ENCODE measurements at places on chromosomes 5 and 9.
A peak's percentile ranks its signal among the peaks of the same experiment; 100 is the strongest.

DNA sequence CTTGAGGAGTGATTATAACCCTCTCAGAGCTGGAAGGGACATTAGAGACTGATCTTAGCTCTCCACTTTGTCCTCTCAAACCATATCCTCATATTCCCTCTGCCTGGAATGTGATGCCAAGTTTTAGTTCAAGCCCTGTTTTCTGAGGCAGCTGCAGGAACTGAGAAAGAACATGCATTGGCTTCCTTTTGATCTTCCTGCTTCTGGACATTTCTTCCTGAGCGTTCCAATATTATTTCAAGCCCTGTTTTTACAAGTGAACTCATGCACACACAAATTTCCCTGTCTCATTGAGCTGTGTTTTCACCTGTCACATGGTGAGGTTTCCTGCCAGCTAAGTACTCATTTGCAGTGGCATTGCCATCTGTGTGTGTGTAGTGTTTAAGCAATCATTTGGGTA is 17.0 kb downstream of the FOCAD start:
- DNase-seq: no peak

DNA sequence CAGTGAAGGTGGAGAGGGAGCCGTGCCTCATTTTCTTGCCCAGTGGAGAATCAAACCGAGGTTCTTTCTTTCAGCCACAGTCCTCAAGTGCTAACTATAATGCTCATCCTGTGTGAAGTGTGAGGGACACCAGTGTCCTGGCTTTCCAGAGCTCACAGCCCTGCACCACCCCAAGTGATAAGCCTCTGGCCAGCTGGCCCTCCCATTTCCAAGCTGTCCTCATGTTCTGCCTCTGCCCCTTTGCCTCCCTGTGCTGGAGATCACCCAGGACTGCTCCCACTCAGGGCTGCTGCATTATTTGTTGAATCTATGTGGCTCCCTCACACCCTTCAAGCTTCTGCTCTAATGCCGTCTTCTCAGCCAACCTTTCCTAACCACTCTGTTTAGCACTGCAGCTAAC is 224.5 kb upstream of the TUT7 start:
- no peak for DNase-seq

DNA sequence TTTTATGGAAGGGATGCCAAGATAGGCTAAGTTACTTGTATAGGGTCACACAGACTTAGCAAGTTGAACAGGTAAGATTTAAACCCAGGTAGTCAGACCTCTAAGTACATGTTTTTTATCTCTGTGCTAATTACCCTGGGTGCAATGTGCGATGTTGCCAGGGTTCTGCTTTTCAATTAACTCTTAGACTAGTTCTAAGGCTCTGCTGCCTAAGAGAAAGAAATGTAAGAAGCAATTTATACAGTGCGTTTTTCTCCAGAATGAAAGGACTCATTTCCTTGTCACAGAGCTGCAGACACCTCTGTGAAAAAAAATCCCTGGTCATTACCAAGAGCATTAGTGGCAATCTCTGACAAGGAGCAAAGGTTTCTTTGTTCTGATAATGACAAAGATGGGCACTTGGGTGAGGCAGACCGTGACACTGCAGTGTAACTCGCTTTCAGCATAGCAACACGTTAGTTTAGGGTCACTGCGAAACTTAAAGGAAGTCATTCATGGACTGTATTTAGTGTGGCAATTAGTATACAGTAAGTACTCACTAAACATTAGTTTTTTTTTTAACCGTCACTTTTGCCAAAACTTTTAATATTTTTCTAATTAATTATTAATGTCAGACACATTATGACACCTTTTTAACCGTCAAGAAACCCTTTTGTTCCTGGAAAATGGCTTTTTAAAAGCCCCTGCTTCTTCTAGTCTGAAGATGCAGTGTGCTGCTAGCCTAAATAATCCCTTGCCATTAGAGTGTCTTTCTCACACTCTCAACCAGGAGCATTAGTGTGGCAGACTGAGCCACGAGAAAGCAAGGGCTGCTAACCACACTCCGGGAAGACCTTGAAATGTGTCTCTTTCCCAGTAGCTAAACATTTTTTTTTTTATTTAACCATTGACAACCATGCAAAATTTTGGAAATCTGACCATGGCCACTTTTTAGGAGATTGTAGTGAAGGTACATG is 520.0 kb upstream of the C9orf72 start:
- no peak for DNase-seq

DNA sequence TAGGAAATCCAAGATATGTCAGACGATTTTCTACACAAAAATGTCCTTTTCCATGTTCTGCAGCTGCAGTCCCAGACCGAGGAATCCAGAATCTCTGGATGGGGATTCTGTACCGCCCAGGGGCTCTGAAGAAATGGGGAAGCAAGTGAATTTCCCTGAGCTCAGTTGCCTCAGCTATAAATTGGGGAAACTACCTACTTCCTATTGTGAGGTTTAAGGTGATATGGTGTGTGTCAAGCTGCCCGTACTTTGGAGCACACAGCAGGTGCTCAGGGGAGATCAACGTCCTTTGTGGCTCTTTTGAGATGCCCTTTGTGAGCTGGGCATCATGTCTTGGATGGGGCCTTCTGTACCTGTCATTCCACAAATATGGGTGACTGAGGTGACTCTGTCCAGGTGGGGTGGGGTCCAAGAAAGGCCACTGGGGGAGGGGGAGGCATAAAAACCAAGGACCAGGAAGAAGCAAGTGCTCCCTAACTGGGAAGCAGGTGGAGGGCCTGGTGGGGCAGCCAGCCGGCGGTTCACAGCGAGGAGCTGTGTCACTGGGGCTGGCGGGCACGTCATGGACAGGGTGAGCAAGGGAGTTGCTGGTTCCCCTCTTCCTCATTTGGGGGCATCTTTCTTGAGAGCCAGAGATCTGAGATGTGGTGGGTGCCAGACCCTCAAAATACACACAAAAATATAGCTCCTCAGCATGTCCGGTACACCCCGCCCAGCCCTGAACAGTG is 116.0 kb downstream of the CRB2 start:
- DNase-seq: no peak

GRCh38 chr5:42089705-42090104 is 164.6 kb downstream of the FBXO4 start:
- no peak for DNase-seq

GRCh38 chr5:98624145-98624880 is 149.2 kb upstream of the RGMB start:
- DNase-seq: no peak

GRCh38 chr5:34898258-34898895 is 16.9 kb downstream of the RAD1 start:
- peak; percentile 68 for DNase-seq

- peak; percentile 75 for DNase-seq
Measured at GRCh38 chr5:40477856-40478546, 201.7 kb upstream of the PTGER4 start.

- no peak for DNase-seq
Measured at GRCh38 chr5:1520791-1521453, 2.8 kb downstream of the LPCAT1 start.

DNA sequence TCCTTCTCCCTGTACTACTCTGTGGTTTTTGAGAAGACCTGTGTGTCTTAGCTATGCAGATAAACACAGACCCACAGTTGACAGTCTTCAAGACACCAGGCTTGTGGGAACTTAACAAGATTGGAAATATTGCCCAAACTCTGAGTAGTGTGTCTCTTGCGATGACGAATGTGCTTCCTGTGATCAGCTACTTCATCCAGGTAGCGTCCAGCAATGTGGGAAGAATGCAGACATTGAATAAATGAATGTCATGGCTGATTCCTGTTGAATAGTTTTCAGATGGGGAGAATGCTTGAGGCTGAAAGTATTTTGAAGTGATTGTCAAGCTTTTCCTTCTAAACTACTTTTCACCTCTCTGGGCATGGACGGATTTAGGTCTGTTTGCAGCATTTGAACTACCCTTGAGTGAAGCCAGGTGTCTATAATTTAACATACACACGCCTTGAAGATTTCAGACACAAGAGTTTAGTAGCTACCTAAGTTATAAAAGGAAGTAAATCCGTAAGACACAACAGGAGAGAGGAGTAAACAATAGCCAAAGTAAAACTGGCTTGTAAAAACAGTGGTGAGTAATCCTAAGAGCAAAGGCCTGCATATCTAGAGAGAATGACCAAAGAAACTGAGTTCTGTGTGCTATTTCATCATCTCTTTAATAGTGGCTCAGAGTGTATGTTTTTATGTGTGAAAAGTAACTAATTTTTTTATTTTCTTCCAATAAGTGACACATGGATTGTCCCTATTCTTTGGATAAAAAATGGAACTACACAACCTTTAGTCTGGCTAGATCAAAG is 30.0 kb upstream of the ARL14EPL start:
- no peak for DNase-seq

DNA sequence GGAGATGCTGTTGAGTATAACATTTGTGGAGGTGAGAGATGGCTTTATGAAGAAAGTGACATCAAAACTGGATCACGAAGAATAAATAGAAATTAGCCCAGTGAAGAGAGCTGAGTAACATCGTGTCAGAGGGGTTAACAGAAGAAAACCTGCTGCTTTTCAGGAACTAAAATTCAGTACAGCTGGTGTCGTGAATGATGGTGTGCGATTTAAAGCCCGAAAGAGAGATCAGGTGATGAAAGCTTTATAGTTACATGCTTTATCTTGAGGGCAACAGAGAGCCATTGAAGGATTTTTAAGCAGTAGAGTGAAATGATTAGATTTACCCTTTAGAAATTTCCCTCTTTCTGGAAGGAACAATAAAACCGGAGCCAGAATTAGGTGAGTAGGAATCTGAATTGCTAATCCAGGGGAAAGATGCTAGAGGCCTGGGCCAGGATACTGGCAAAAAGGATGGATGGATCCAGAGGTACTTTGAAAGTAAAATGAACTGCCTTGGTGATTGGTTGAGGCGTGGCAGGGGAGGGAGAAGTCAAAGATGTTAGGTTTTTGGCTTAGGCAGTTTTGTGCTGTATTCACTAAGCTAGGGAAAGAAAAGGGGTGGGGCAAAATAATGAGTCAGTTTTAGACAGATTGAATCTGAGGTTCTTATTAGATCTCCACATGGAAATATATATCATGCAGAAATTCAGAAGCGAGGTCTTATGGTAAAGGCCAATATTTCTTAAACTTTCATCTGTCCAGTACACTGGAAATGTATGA is 3.4 kb downstream of the LRRC70 start:
- DNase-seq: no peak

GRCh38 chr9:87305151-87305550 is 192.5 kb upstream of the DAPK1 start:
- DNase-seq: no peak

DNA sequence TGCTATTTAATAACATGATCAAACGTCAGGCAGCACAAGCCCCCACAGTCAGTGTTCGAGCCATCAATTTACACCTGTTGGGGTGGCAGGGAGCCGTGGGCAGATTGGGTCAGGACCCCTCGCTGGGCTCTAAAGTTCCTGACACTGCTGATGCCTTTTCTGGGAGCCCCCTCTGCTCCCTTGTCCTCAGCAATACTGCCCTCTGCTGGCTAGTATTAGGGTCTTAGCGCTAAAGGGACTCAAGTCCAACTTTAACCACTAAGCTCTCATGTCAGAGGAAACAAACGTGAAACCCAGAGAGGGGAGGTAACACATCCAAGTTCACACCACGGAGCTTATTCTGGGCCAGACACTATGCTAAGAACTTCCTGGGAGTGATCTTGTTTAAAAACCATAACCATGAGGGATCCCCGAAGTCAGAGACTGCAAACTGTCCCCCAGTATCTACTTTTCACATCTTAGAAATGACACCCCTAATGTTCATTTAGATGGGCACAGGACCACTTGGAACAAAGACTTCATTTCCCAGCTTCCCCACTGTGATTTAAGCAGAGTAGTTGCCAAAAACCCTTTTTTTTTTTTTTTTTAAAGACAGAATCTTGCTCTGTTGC is 20.4 kb downstream of the ANKS6 start:
- DNase-seq: peak; percentile 72

- DNase-seq: no peak
Measured at GRCh38 chr5:56987171-56987570, 35.2 kb upstream of the MIER3 start.

- DNase-seq: no peak
Measured at GRCh38 chr9:80491086-80491696, 919.4 kb downstream of the TLE4 start.

All from urothelium cell line (cell line).